ENCODE measurements at places on chromosomes 6 and 20.
A peak's percentile ranks its signal among the peaks of the same experiment; 100 is the strongest.

DNA sequence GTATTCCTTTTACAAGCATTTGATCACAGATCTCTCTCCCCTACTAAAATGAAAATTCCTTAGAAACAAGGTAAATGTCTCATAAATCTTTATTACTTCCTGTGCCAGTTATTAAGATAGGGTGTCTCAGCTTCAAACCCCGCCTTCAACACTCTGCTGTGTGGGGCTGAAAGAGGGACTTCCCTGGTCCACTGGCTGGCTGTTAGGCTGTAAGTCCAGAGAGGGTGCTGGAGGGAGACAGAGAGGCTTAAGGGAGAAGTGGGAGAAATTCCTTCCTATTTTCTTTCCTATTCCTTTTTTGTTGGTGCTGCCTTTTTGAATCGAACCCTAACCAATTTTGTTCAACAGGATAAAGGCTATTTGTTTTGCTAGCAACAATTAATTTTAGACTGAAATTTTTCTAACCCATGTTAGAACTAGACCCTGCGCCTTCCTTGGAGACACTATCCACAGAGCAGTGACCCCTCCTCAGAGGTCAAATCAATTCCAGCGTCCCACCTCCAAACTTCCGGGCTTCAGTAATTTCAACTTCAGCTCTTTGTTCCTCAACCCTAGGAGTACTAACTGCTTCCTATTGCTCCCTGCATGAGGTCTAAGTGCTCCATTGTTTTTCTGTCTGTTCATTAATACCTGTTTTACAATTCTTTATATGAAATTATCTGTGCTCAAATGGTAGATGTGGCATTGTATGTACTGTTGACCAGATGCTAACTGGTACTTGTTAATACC lies 207.5 kb upstream of the OPRM1 start:
- no peaks in the 10 kb centered on the region for H3K27me3 ChIP-seq
- H3K4me3 ChIP-seq, result no peak overlapping the region
- no peak overlapping the region for H3K27ac ChIP-seq
- H3K36me3 ChIP-seq, result no peaks in the 10 kb centered on the region
- DNase-seq, result no peak
- H3K4me1 ChIP-seq, result no peaks in the 10 kb centered on the region

DNA sequence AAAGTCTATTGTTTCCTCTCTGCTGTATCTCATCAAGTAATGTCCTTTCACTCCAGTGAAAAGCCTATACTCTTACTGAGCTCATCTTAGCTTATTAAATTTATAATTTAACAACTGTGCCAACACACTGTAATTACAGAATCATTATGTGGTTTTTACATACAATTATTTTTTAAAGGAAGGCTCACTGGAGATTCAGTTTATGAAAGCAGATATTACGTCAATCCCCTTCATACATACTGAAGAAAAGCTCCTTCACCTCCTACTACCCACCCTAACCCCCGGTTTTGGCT lies 28.1 kb downstream of the ARHGAP18 start:
- H3K4me3 ChIP-seq, result no peak overlapping the region
- peaks cover 43% of the 10 kb centered on the region for H3K4me1 ChIP-seq
- no peaks in the 10 kb centered on the region for H3K27me3 ChIP-seq
- H3K27ac ChIP-seq, result no peak overlapping the region

- H3K27me3 ChIP-seq, result no peaks in the 10 kb centered on the region
- peak; percentile 53 for DNase-seq
- no peak overlapping the region for H3K27ac ChIP-seq
- H3K36me3 ChIP-seq, result no peaks in the 10 kb centered on the region
- H3K4me3 ChIP-seq, result no peak overlapping the region
Observed at GRCh38 chr6:19830171-19830570, 7.0 kb upstream of the ID4 start.

DNA sequence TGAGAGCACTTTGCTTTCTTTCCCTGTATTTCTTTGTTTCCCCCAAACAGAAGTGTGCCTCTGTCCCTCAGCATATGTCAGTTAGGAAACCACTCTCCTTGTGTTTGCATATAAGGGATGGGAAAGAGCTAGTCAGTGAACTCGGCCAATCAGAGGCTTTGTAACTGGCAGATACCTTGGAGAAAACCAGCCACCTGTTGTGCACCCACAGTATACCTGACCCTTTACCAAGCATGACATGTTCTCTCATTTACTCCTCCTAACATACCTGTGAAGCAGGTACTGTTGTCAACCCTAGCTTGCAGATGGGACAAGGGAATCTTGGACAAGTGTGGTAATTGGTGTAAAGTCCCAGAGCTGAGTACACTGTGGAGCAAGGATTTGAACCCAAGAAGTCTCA lies 96.1 kb upstream of the FAM8A1 start:
- peaks cover 6% of the 10 kb centered on the region for H3K4me1 ChIP-seq
- DNase-seq, result no peak
- H3K36me3 ChIP-seq, result no peaks in the 10 kb centered on the region
- no peak overlapping the region for H3K27ac ChIP-seq
- H3K27me3 ChIP-seq, result no peaks in the 10 kb centered on the region

GRCh38 chr6:5308066-5308465 lies 46.8 kb downstream of the FARS2 start:
- no peak overlapping the region for H3K27ac ChIP-seq
- H3K36me3 ChIP-seq, result no peaks in the 10 kb centered on the region
- H3K4me1 ChIP-seq, result no peaks in the 10 kb centered on the region
- DNase-seq, result no peak
- H3K27me3 ChIP-seq, result no peaks in the 10 kb centered on the region
- H3K4me3 ChIP-seq, result no peak overlapping the region

GRCh38 chr6:41039060-41039998 lies at the start of gene UNC5CL:
UNC5CL (minus strand) TSS chr6:41039221; CDS start chr6:41035074, 4,147 bp downstream.
- no peak within 1 kb of the TSS for H3K4me3 ChIP-seq
- H3K27ac ChIP-seq, result no peak within 1 kb of the TSS
- no peaks in the 10 kb centered on the region for H3K36me3 ChIP-seq
- peaks cover 3% of the 10 kb centered on the region for H3K27me3 ChIP-seq
- peaks cover 9% of the 10 kb centered on the region for H3K4me1 ChIP-seq

DNA sequence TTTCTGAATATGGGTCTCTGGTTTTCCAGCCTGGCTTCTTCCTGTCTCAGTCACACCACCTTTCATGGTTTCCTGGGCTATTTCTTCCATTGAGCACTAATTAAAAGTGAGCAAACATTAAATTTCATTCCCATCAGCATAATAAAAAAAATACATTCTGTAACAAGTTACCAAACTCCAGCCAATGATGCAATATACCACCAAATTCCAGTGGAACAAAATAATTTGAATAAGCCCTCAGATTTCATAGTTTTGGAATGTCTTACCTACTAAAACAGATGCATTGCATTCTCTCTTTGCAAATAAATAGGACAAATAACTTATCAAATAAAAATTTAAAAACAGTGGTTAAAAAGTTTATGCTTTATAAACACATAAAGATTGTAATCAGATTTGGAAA lies 97.8 kb upstream of the PRDM1 start:
- H3K4me3 ChIP-seq, result no peak overlapping the region
- peaks cover 25% of the 10 kb centered on the region for H3K4me1 ChIP-seq
- no peak overlapping the region for H3K27ac ChIP-seq
- no peak for DNase-seq
- H3K36me3 ChIP-seq, result no peaks in the 10 kb centered on the region
- H3K27me3 ChIP-seq, result peaks cover 19% of the 10 kb centered on the region

GRCh38 chr6:15335385-15335784 lies 89.5 kb downstream of the JARID2 start:
- DNase-seq, result no peak
- no peak overlapping the region for H3K27ac ChIP-seq
- peaks cover 11% of the 10 kb centered on the region for H3K4me1 ChIP-seq
- no peak overlapping the region for H3K4me3 ChIP-seq
- no peaks in the 10 kb centered on the region for H3K36me3 ChIP-seq

DNA sequence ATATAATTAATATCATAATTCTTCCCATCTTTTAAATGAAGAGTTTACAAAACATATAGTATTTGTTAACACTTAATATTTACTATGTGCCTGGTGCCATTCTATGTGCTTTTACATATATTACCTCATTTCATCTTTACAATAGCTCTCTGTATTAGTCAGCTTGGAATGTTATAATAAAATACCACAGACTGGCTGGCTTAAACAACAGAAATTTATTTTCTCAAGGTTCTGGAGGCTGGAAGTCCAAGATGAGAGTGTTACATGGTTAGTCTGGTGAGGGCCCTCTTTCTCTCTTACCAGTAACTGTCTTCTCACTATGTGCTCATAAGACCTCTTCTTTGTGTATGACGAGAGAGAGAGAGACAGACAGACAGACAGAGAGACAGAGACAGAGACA lies 110.2 kb downstream of the NKAIN2 start:
- H3K27me3 ChIP-seq, result no peaks in the 10 kb centered on the region
- H3K36me3 ChIP-seq, result no peaks in the 10 kb centered on the region
- no peak overlapping the region for H3K27ac ChIP-seq
- H3K4me1 ChIP-seq, result peaks cover 4% of the 10 kb centered on the region

DNA sequence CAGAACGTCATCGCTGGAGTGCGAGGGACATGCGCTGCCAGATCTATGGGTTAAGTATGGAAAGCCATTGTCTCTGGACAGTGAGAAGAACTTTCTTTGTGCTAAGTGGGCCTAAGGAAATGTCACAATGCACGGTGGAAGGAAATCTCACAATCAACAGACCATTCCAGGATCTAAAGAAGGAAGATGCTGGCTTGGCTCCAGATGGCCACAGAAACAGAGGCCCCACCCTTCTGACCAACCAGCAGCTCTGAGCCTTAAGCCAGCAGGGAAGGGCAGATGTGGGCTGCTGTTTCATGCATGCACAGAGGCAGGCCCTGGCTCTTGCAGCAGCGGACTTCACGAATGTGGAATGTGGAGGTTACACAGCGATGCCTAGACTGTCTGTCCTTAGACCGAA lies 156.3 kb downstream of the SOBP start:
- DNase-seq, result no peak
- no peaks in the 10 kb centered on the region for H3K4me1 ChIP-seq
- no peak overlapping the region for H3K27ac ChIP-seq
- no peak overlapping the region for H3K4me3 ChIP-seq

GRCh38 chr6:62390401-62390800 lies 104.4 kb upstream of the KHDRBS2 start:
- H3K27me3 ChIP-seq, result no peaks in the 10 kb centered on the region
- no peaks in the 10 kb centered on the region for H3K36me3 ChIP-seq
- no peak overlapping the region for H3K27ac ChIP-seq
- DNase-seq, result no peak
- no peaks in the 10 kb centered on the region for H3K4me1 ChIP-seq

DNA sequence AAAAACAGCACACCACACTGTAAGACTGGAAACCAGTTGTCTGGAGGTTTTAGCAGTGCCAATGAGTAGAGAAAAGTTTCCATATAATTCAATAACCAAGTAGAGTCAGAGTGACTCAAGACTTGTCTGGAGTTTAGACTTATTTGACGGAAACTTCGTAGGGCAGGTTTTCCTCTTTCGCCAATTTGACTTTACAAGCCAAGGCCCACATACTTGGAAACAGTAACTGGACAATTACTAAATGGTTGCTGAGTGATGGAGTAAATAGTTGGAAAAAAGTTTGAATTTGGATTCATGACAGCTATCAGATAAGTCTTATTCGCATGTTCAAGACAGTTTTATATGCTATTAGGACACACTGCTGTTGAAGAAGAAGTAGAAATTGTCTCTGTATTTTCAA lies 48.1 kb upstream of the CTAGE9 start:
- H3K27ac ChIP-seq, result no peak overlapping the region
- H3K27me3 ChIP-seq, result no peaks in the 10 kb centered on the region
- peaks cover 27% of the 10 kb centered on the region for H3K4me1 ChIP-seq
- DNase-seq, result peak; percentile 39
- no peak overlapping the region for H3K4me3 ChIP-seq
- H3K36me3 ChIP-seq, result no peaks in the 10 kb centered on the region

DNA sequence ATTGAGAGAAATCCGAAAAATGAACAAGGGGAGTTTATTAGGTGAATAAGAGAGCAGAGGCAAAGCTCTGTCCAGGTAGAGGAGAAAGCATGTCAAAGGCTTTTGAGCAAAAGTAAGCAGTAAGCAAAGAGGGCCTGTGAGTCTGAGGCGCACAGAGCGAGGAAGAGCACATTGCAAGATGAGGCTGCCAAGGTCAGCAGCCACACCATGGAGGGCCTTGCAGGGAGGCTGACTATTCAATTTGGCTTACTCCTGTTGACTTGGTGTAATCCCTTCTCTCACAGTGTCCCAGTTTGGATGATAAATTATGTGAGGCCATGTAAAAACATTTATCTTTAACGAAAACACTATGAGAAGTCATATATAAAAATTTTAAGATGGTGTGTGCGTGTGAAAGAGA lies 32.4 kb downstream of the SESN1 start:
- H3K36me3 ChIP-seq, result no peaks in the 10 kb centered on the region
- no peak overlapping the region for H3K4me3 ChIP-seq
- H3K4me1 ChIP-seq, result no peaks in the 10 kb centered on the region
- no peaks in the 10 kb centered on the region for H3K27me3 ChIP-seq
- H3K27ac ChIP-seq, result no peak overlapping the region
- no peak for DNase-seq

DNA sequence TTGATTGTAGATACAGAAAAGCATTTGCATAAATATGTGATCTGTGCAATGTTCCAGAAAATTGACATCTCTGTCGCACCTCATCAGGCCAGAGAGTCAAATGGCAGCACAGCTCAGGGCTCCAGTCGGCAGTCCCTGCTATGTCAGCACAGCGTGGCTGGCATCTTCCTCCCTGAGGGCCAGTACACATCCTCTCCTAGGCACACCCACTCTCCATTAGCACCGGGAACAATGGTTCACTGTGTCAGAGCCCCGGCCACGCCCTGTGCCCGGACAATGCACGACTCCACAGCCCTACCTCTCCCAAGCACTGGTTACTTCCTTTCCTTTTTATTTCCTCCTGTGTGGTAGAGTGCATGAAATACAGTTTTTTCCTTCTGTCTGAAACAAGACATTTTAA lies 114.9 kb downstream of the FOXC1 start:
- peaks cover 7% of the 10 kb centered on the region for H3K4me1 ChIP-seq
- no peaks in the 10 kb centered on the region for H3K27me3 ChIP-seq
- H3K4me3 ChIP-seq, result no peak overlapping the region
- no peaks in the 10 kb centered on the region for H3K36me3 ChIP-seq
- no peak overlapping the region for H3K27ac ChIP-seq
- DNase-seq, result no peak

DNA sequence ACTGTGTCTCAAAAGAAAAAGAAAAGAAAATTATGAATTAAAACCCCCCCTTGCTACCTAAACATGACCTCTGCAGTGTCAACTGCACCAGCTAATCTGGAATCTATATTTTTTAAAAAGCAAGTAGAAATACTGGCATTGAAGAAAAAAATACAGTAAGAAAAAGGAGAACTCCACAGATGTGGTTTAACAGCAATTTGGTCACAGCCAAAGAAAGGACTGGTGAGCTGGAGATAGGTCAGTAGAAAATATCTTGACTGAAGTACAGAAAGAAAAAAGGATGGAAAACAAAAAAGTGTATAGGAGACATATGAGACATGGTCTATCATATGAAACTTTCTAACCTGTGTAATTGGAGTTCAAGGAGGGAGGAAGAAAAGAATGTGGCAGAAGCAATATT lies 44.1 kb upstream of the ERVFRD-1 start:
- H3K27ac ChIP-seq, result no peak overlapping the region
- H3K4me1 ChIP-seq, result no peaks in the 10 kb centered on the region
- no peak overlapping the region for H3K4me3 ChIP-seq
- no peak for DNase-seq
- H3K36me3 ChIP-seq, result no peaks in the 10 kb centered on the region

All from astrocyte (in vitro differentiated cells and primary cell).